ENCODE measurements at places on chromosomes 12 and 14. TPM values are rescaled to one million over a fixed set of nuclear protein-coding genes. Genes with fewer than 3 reads are reported as not detected.
A peak's percentile ranks its signal among the peaks of the same experiment; 100 is the strongest.

DNA sequence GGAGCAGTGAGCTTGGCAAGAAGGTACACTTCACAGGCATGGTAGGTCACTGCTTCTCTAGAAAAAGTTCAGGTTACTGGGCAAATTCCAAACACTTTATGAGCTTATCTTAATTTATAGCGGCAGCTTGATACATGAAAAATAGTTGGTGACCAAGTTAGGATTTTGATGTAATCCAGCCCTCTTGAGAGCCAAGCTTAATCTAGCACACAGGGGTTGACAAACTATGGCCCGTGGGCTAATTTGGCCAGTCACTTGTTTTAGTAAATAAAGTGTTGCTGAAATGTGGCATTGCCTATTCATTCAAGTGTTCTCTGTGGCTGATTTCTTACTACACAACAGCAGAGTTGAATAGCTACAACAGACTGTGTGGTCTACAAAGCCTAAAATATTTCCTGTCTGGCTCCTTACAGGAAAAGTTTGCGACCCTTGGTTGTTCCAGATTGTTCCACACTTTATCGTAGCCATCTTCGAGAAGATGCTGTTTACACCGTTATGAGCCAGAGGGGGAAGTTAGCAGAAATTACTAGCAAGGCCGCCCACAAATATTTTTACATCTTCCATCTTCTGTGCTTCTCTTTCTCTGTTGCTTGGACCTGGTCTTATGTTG lies 120.9 kb downstream of the DAAM1 start:
- H3K4me3 ChIP-seq: no peak overlapping the region
- H3K27me3 ChIP-seq: no peaks in the 10 kb centered on the region
- DNase-seq: no peak
- no peak overlapping the region for H3K27ac ChIP-seq
- H3K36me3 ChIP-seq: no peaks in the 10 kb centered on the region

GRCh38 chr12:113162102-113163029 lies 12.8 kb downstream of the CFAP73 start:
- no peak for DNase-seq
- H3K27me3 ChIP-seq: no peaks in the 10 kb centered on the region
- no peaks in the 10 kb centered on the region for H3K4me1 ChIP-seq
- no peak overlapping the region for H3K27ac ChIP-seq
- H3K4me3 ChIP-seq: no peak overlapping the region

DNA sequence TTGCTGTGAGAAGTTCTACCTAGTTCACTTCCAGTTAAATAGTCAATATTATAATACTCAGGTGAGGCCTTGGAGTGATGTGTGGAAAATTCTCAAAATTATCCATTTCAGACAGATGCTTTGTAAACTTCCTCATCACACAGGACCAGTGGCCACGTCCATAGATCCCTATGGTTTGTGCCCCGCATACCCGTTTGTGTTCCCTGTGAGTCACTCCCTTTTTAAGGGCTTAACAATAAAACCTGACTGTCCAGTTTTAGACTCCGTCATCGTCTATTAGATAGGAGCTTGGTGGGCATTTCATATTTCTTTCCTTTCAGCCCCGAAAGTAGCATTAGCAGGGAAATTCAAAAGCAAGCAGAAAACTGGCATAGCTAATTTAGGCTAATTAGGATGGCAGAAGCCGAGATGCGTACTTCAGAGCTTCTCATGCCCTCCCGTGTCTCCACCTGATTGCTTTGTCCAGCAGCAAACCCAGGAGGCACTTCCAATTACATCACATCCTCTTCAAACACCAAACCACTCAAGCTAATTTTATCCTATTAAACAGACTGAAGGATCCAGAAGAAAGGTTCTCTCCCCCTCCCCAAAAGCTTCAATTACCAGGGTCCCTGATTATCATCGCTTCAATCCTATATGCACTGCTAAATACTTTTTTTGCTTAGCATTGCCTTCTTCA lies 186.6 kb upstream of the OTX2 start:
- no peaks in the 10 kb centered on the region for H3K36me3 ChIP-seq

DNA sequence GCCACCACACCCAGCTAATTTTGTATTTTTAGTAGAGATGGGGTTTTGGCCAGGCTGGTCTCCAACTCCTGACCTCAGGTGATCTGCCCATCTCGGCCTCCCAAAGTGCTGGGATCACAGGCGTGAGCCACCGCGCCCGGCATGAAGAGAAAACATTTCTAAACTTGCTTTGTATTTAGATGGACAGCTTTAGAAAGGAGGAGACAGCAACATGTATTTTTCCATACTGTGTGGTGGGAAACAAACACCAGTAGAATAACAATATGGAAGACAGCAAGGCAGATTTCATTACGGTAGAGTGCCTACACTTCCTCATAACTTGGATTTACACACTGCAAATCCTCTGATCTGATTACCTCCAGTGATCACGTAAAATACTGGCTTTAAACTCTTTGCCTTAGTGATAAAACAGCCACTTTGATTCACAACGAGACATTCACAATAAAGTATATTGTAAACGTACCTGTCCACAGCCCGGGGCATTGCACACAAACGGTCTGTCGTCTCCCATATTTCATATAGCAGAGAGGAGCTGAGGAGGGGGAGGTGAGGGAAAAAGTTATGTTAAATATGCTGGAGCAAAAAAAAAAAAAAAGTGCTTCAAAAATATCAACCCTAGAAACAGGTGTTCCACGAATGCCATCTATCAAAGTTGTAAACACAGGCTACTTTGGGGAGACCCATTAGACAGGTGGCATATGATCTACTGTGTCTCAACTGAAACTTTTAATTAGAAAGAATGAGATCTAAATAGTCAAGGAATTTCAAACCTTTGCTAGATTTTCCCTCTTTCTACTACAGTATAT lies 25.5 kb downstream of the ATF7 start:
- DNase-seq: no peak
- H3K27me3 ChIP-seq: no peaks in the 10 kb centered on the region
- no peak overlapping the region for H3K4me3 ChIP-seq

- no peaks in the 10 kb centered on the region for H3K36me3 ChIP-seq
- no peaks in the 10 kb centered on the region for H3K4me1 ChIP-seq
- H3K27ac ChIP-seq: no peak overlapping the region
- H3K27me3 ChIP-seq: no peaks in the 10 kb centered on the region
- DNase-seq: no peak
Observed at GRCh38 chr12:102513739-102514138, 33.4 kb upstream of the IGF1 start.

GRCh38 chr12:124771462-124772288 lies 92.0 kb downstream of the SCARB1 start:
- no peaks in the 10 kb centered on the region for H3K36me3 ChIP-seq
- peak; percentile 93 for DNase-seq
- no peak overlapping the region for H3K4me3 ChIP-seq
- peaks cover 21% of the 10 kb centered on the region for H3K4me1 ChIP-seq
- no peak overlapping the region for H3K27ac ChIP-seq

LBHD2 gene
- total RNA-seq: not detected

DIO3 gene
- 1.8 TPM for total RNA-seq

DNA sequence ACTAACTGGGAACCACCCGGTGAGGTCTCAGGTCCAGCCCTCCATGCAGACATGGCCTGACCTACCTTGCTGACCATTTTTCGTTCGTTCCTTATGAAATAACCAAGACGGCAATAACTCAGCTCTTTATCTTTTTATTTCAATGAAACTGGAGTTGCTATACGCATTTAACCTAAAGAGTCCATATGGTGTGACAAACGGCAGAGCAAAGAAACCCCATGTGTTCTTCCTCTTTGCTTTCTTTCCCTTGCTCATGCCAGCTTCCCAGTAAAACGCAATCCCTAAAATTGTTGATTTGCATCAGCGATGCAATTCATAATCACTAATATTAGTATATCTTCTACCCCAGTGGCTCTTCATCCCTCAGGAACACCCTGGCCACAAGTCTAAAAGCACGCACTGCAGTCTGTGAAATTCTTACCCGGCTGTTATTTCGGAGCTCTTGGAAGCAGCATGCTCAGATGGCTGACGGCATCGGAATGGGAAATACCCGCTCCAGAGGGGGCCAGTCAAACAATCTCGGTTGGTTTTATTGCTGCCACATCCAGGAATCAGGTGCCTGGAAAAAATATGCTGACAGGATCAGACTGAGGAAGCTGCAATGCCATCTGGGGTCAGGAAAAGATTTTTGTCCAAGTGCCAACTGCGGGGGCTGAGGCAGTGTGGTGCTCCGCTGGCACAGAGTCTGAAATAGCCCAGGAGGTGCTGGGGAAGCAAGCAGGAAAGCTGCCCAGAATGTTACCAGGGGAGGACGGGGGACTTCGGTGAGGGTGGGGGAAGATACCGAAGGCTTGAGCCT lies 28.2 kb upstream of the KCNA1 start:
- no peak overlapping the region for H3K4me3 ChIP-seq
- no peaks in the 10 kb centered on the region for H3K4me1 ChIP-seq
- peak; percentile 22 for DNase-seq
- H3K27me3 ChIP-seq: no peaks in the 10 kb centered on the region
- no peak overlapping the region for H3K27ac ChIP-seq

GPR137C gene
- total RNA-seq: 3.9 TPM

DNA sequence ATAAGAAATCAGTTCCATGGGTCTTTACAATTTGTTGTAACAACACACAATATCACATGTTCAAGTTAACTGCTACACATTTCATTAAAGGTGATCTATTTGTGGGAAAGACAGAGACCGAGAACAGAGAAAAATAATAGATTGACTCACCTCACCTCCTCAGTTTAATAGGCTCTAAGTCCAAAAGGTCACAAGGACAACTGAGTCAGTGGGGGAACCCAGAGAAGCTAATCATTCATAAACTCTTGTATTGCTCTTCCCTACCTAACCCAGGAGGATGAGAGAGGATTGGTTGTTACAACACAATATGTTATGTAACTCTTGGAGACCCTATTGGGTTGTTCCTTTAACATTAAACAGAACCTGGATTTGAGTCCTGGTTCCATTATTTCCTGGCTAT lies 72.2 kb upstream of the CRY1 start:
- no peak overlapping the region for H3K4me3 ChIP-seq
- H3K4me1 ChIP-seq: no peaks in the 10 kb centered on the region
- no peak for DNase-seq

IQSEC3 gene
- total RNA-seq: not detected

DNA sequence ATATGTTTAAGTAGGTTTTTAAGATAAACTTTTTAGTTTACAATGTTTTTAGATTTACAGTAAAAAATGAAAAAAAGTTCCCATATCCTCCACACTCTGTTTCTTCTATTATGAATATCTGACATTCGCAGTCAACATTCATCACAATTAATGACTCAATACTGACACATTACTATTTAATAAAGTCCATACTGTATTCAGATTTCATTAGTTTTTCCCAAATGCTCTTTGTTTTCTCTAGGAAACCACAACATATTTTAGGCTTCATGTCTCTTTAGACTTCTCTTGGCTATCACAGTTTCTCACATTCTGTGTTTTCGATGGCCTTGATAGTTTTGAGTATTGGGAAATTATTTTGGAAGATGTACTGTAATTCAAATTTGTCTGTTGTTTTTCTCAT lies 399.8 kb downstream of the SLC6A15 start:
- H3K36me3 ChIP-seq: no peaks in the 10 kb centered on the region
- DNase-seq: no peak
- no peaks in the 10 kb centered on the region for H3K27me3 ChIP-seq
- H3K4me3 ChIP-seq: no peak overlapping the region

- no peaks in the 10 kb centered on the region for H3K36me3 ChIP-seq
- no peak overlapping the region for H3K4me3 ChIP-seq
- DNase-seq: no peak
Observed at GRCh38 chr12:21324551-21324950, 10.2 kb downstream of the SLCO1A2 start.

TCP11L2 gene
- total RNA-seq: 25.4 TPM

- H3K4me1 ChIP-seq: peaks cover 8% of the 10 kb centered on the region
- no peak overlapping the region for H3K27ac ChIP-seq
- no peak for DNase-seq
- no peaks in the 10 kb centered on the region for H3K27me3 ChIP-seq
- H3K36me3 ChIP-seq: no peaks in the 10 kb centered on the region
Observed at GRCh38 chr14:74249433-74250375, 10.5 kb downstream of the VSX2 start.

- peak overlapping the region; percentile 77 for H3K27ac ChIP-seq
- no peaks in the 10 kb centered on the region for H3K36me3 ChIP-seq
- peak overlapping the region; percentile 49 for H3K4me3 ChIP-seq
- peak; percentile 48 for DNase-seq
- no peaks in the 10 kb centered on the region for H3K27me3 ChIP-seq
- H3K4me1 ChIP-seq: peaks cover 21% of the 10 kb centered on the region
Observed at GRCh38 chr14:102317564-102318248, 1.8 kb upstream of the ZNF839 start.

- no peaks in the 10 kb centered on the region for H3K27me3 ChIP-seq
- DNase-seq: no peak
- H3K4me3 ChIP-seq: no peak overlapping the region
- H3K36me3 ChIP-seq: peaks cover 5% of the 10 kb centered on the region
Observed at GRCh38 chr12:111585690-111586089, 13.4 kb downstream of the ATXN2 start.

KCNA5 gene
- total RNA-seq: 3.1 TPM

PTHLH gene
- total RNA-seq: 2.8 TPM
